CD4-positive, alpha-beta T cell treated with Interleukin-1 beta for 1 hour (primary cell): ENCODE measurements at places on chromosomes 2 and 18.

- peak; percentile 34 for DNase-seq
Measured at GRCh38 chr18:48851599-48851960, 99.2 kb downstream of the SMAD7 start.

DNA sequence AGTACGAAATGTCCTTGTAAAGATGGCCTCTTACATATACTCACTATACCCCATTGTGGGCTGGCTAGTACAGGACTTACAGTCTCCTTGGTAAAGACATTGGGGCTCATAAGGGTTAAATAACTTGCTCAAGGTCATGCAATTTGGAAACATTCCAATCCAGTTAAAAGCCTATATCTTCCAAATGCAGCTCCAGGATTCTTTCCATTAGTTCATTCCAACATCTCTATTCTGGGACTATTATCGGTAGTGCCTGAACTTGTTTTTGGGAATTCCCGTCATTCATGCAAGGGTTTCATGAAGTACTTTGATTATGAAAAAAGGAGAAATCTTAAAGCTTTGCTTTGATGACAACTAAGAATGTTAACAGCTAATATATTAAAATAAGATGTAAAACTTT lies 99.2 kb upstream of the SLC8A1 start:
- DNase-seq = no peak

DNA sequence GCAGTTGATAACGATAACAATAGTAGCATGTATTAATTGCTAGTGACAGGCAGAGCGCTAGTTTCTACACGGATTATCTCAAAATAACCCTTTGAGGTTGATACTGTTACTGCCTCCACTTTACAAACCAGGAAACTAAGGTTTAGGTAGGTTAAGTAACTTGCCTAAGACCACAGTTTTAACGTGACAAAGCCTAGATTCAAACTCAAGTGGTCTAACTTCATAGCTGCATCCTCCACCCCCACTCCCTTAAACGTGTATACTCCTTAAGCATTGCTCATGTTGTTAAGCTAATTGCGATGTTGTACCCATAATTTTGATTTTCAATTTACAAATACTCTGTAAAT lies 1.2 kb downstream of the ME2 start:
- no peak for DNase-seq

DNA sequence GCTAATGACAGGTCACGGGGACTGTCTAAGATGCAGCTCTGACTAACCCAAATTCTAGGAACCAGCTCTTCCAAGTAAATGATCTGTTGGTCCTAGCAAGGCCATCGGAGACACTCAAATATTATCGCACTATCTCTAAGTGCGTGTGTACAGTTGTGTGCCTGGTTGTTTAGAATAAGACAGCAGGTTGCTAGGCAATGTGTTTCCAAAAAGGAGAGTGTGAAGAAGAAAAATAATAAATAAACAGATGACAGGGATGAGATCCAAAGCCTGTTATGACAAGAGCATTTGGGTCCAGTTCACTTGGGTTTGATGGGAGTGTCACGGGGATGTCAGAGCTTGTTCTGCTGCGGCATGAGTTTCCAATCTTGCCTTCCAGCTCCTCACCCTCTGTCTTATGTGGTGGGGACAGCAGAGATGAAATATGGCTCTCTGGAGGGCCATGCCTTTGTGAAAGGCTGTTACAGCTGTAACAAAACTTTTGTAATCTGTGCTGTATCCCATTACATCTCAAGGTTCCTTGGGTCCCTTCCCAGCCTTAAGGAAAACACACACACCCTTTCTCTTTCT lies 127.5 kb upstream of the TNP1 start:
- no peak for DNase-seq

- no peak for DNase-seq
Measured at GRCh38 chr2:192146069-192147015, 48.4 kb downstream of the TMEFF2 start.

GRCh38 chr2:12718711-12719399 lies 2.1 kb downstream of the TRIB2 start:
- DNase-seq = no peak

GRCh38 chr2:199455545-199456382 lies 2.0 kb downstream of the SATB2 start:
- no peak for DNase-seq

DNA sequence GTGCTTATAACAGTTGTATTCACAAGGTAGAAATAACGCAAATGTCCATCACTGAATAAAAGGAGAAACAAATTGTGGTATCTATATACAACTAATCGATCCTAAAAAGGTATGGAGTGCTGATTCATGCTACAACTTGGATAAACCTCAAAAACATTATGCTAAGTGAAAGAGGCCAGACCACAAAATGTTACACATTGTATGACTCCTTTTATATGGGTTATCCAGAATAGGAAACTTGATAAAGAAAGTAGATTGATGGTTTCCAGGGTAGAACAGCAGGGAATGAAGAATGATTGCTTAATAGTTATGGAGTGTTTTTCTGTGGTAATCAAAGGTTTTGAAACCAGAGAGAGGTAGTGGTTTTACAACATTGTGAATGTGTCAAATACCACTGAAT lies 432.2 kb upstream of the TRIB2 start:
- DNase-seq = no peak

DNA sequence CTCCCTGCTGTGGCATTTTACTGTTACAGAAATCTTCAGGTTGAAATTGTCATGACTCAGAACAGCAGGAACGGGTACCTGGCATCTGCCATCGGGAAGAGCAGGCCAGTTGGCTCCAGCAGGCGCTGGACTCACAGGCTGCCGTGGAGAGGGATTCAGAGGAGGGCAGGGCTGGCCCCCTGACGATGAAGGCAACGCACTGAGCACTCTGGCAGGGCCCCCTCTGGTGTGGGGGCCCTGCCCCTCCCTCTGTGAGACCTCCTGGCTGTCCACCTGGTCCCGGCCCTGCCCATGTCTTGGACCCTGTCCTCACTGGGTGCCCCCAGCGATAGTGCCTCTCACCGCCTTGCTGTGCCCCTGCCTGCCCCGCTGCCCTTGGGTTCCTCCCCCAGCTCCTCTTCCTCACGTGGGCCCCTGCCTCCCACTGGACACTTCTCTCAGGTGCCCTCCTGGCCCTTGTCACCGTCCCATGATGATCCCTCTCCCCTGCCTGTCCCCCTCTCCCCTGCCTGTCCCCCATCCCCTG lies 23.3 kb upstream of the ALLC start:
- DNase-seq = no peak

- DNase-seq = no peak
Measured at GRCh38 chr2:240732184-240732583, 40.5 kb downstream of the AQP12A start.

- DNase-seq = no peak
Measured at GRCh38 chr2:205484215-205484614, 198.1 kb upstream of the NRP2 start.

- DNase-seq = no peak
Measured at GRCh38 chr2:235623111-235623510, 129.3 kb downstream of the AGAP1 start.

DNA sequence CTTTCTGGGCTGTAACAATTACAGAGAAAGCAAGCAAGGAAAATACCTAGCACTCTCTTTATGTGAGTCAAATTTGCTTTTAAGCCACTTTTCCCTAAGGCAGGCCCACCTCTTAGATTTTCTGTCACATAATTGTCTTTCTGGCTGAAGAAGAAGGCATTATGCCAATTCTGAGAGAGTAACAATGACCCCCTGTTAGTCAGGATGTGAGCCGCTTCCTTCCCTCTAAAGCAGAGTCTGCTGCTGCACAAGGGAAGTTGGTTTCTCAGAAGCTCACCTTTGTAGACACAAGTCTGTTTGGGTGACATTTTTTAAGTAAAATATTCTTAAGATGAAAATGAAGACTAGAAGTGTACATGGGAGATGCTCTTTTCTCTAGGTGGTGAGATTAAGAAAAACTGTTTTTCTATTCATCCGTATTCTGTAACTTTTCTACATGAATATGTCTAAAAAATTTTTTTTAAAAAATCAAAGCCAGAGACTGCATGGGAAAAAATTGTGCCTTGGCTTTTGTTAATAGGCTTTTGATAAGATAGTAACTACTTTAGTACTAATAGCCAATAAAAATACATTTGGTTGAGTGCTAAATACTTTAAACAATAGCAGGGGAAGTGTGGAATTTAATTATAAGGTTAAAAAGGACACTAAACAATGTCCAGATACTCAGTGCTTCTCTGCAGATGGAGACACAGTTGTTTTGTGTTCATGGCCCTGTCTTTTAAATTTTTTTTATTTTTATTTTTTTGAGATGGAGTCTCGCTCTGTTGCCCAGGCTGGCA lies 33.4 kb upstream of the VPS54 start:
- no peak for DNase-seq

- no peak for DNase-seq
Measured at GRCh38 chr2:179441551-179441950, 176.9 kb upstream of the SESTD1 start.

- DNase-seq = no peak
Measured at GRCh38 chr2:122163617-122164016, 408.2 kb downstream of the TSN start.

- no peak for DNase-seq
Measured at GRCh38 chr2:173858291-173858731, 106.9 kb downstream of the SP3 start.

- no peak for DNase-seq
Measured at GRCh38 chr18:13147130-13147529, 71.4 kb upstream of the LDLRAD4 start.
